GM10248 (cell line): ENCODE measurements at places on chromosomes 6 and 20.

GRCh38 chr20:62469352-62469751, 6.4 kb downstream of the GATA5 start:
- no peak for DNase-seq

DNA sequence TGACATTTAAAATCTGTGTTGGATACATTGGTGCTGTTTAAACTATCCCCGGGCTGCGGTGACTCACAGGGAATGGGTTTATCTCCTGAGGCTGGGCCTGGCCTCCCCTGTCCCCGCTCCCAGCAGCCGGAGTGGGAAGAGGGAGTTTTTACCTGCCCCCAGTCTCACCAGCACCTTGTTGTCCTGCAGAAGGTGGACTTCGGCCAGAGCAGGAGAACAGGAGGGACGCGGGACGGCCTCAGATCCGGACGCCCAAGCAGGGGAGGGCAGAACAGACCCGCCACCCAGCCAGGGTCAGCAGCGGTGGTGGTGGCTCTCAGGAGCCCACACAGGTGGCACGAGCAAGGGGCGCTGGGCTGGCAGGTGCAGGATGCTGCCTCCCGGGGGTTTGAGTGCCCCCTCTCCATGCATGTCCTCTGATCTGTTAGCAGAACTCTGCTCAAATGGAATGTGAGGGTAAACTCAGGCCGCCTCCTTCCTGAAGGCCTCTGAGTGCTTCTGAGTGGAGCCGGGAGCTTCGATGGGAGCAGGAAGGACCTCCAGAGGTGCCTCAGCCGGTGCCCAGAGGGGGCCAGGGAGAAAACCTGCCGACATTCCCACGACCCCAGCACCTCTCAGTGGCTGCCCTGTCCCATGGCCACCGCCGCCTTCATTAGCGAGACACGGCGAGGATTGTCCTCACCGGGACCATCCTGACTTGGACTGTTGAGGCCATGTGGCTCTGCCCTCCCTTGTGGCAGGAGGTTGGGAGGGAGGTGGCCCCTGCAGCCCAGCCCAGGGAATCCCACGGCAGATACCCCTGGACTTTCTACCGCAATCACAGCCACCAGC, 43.4 kb upstream of the MRGBP start:
- DNase-seq, result no peak

GRCh38 chr6:163496205-163496604, 81.7 kb downstream of the QKI start:
- no peak for DNase-seq

GRCh38 chr20:33026072-33026778, 5.2 kb upstream of the BPIFB6 start:
- DNase-seq, result no peak

- no peak for DNase-seq
Measured at GRCh38 chr6:161630674-161631073, 356.8 kb upstream of the AGPAT4 start.
